Stimulated activated CD8-positive, alpha-beta memory T cell treated with anti-CD3 and anti-CD28 coated beads, Interleukin-4, amount 100 ng/mL, for 1 hour (primary cell): ENCODE measurements at places on chromosomes 4 and X.

DNA sequence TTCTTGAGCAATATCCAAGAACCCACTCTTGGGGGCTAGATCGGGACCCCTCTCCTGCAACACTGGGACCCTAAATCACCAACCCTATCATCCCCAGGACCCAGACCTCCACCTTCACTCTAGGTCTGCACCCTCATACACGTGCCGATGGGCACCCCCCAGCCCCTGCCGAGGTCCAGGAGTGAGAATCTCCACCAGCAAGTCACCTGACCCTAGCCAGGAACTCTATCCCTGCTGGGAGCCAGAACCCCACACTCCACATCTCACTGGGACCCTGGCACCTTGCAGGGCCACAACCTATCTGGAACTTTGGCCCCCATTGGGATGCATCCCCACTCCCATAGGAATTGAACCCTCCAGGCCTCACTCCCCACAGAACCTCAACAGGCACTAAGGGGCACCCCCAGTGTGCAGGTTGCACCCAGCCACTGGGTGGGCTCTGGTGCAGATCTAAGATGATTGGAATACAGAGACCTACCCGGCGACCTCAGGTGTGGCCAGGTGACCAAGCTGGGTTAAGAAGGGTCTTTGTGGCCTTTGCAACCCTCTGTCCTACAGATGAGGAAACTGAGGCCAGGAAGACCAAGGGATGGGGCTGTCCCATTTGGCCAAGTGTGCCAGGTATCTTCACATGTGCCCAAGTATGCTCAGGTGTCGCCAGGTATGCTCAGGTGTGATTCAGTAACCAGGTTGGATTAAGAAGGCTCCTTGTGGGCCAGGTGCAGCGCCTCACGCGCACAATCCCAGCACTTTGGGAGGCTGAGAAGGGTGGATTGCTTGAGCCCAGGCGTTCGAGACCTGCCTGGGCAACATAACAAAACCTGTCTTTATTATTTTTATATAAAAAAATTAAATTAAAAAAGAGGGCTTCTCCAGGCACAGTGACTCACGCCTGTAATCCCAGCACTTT, 3.1 kb upstream of the DHRSX start:
- DNase-seq = no peak

- DNase-seq = no peak
Observed at GRCh38 chr4:182585321-182585720, 331.9 kb downstream of the DCTD start.

DNA sequence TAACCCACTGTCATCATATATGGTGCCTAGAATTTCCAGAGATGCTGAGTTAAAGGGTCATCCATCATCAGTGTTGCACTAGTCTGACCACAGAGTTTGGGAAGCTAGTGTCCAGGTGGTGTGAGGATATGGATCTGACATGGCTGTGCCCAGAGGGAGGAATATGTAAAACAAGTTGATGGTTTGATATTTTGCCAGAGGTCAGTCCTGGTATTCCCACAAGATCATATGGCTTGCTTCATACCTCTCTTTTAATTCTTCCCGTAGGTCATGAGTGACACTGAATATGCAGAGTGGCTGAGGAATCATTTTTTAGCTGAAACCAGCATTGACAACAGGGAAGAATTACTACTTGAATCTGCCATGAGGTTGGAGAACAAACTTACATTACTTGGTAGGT, 75.6 kb downstream of the ATP10D start:
- DNase-seq = no peak

GRCh38 chr4:164890691-164891090, 13.7 kb downstream of the APELA start:
- no peak for DNase-seq

GRCh38 chr4:118799231-118799942, 36.5 kb downstream of the SEC24D start:
- DNase-seq = no peak

DNA sequence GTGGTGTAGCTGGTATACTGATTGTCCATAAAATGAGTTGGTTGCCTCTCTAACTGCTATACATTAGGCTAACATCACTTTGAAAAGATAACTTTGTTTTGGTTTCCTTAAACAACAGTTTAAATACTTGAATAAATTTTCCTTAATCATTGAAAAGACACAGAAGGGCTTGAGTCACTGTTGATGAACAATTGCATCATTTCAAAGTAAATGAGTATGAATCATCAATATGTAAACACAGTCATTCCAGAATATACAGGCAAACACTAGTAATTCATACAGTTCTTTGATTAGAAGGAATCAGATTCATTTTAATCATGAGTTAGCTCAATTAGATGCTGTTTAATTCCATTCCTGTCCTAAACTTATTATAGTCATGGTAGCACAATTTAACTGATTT, 160.6 kb downstream of the AFF2 start:
- no peak for DNase-seq

DNA sequence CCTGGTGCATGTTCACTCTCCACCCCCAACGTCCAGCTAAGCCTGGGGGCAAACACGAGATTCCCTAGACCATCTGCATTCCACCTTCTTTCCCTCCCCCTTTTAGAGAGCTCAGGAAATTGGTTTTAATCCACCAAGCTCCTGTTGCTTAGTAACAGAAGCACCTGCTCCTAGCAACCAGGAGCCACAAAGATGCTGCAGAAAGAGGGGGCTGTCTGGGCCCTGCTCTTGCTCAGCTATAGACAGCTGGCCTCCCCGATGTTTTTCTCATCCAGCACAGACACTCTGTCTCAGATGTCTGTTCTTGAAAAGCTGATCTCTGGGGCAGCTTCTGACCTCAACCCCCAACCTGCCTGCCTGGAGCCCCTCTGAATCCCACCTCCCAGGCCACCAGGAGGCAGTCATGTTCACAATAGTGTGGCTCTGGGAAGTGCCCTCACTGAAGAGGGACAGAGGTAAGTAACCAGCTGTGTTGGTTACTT, 71.5 kb downstream of the SLC16A2 start:
- no peak for DNase-seq

DNA sequence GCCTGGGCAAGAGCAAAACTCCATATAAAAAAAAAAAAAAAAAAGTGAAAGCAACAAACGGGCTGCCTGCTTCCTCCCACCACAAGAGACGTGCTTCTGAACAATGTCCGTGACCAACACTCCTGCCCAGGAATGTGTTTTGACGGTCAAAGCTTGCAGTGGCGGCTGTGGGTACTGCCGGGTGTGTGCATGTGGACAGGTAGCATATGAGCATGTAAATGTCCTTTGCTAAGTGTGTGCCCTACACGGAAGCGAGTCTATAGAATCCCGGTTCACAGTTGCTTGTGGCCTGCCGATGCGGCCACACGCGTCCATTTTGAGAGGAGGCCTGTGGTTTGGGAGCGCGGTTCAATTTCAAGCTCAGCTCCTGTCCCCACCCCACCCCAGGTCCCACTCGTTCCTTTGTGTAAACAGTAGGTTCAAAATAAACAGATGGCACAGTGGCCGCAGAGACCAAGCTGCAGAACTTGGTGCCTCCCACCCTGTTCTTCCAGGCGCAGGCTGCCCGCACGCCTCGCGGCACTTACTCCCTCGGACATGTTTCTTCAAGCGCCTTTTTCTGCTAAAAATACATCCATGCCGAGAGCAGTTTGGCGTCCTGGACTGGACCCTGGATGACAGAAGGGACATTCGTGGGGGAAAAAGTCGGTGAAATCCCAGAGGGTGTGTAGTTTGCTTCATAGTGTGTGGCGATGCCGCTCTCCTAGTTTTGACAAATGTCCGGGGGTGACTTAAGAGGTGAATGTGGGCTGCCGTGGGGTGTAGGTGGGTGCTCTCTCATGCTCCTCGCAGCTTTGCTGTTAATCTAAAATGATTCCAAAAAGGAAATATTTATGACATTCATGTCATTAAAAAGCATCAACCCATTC, 11.5 kb upstream of the NKX1-1 start:
- no peak for DNase-seq

GRCh38 chrX:30196322-30196721, 19.0 kb upstream of the MAGEB2 start:
- no peak for DNase-seq

- DNase-seq = no peak
Observed at GRCh38 chrX:47247206-47247998, 14.6 kb downstream of the USP11 start.

GRCh38 chr4:182973511-182973911, 56.3 kb upstream of the DCTD start:
- no peak for DNase-seq

DNA sequence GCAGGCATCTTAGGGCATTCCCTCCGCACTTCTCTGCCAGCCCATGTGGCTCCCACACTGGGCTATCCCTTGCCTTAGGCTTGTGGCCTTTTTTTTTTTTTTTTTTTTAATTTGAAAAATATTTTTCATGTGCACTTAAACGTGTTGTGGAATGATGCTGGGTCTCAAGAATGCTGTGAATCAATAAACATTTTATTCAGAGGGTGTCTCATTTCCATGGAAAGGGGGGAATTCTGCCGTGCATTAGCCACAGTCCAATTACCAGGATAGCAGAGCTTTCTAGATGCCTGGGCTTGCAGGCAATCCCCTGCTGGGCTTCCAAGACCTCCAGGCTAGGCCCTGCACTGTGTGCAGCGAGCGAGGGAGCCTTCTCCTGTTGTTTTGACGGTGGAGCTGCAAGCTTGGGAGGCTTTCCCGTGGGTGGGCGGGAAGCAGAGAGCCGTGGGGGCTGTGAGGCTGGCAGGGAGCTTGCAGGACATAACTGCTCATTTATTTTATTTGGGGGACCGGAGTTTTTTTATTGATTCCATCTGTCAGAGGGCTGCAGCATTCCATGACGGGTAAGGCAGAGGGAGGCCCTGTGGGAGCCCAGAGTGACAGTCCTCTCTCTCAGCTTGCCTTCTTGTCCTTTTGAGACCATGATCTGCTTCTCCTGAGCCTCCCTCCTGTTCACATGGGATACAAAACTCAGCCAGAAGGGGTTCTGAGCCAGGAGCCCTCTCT, 2.6 kb upstream of the CPZ start:
- DNase-seq = no peak

- DNase-seq = no peak
Observed at GRCh38 chr4:148315049-148315448, 127.2 kb downstream of the NR3C2 start.
